ENCODE measurements at places on chromosomes 1 and 21.

DNA sequence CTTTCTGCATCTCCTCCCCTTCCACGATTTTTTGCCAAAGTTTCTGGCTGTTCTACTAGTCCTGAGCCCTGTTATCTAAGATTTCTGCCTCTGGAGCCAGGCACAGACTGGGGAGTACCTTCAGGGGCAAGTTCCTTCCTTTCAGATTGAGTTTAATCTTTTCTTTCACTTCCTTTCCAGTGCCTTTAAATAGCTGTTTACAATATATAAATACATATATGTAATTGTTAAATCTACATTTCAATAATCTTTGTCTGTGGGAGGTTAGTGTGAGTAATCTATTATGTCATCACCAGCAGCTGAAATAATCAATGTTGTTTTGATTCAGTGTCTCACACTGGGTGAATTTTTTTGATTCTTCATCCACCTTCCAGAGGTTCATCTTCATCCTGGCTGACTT lies 31.8 kb downstream of the DIPK1A start:
- DNase-seq = no peak

DNA sequence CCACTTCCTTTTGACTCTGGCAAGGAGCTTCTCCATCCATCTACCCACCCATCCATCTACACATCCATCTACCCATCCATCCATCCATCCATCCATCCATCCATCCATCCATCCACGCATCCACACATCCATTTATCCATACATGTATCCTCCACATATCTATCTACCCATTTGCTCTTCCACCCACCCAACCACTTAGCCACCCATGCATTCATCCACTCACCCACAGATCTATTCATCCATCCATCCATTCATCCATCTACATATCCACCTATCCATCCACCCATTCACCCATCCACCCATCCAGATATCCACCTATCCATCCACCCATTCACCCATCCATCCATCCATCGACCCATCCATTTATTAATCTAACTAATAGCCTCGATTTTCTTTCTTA lies 23.0 kb upstream of the KANK4 start:
- DNase-seq = no peak

DNA sequence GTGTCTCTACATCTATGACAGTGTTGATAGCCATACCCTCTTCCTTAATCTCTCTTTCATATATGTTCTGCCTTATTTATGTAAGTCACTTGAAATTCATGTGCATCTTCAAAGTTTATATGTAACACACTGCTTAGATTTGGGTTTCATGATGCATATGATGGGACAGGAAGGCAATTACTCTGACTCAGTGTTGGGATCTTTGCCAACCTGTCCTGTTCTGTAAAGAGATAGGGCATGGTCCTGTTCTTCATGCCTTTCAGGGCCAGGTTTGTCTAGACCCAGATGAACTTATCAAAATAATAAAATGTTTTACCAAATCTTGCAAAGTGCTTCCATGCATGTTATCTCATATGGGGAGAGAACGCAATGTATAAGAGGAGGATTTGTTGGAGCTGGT lies 69.5 kb downstream of the TMPRSS15 start:
- DNase-seq = no peak

- no peak for DNase-seq
Measured at GRCh38 chr1:15107058-15107687, 46.4 kb upstream of the TMEM51 start.

- DNase-seq = peak; percentile 69
Measured at GRCh38 chr1:163072658-163073057, 3.5 kb downstream of the RGS4 start.

DNA sequence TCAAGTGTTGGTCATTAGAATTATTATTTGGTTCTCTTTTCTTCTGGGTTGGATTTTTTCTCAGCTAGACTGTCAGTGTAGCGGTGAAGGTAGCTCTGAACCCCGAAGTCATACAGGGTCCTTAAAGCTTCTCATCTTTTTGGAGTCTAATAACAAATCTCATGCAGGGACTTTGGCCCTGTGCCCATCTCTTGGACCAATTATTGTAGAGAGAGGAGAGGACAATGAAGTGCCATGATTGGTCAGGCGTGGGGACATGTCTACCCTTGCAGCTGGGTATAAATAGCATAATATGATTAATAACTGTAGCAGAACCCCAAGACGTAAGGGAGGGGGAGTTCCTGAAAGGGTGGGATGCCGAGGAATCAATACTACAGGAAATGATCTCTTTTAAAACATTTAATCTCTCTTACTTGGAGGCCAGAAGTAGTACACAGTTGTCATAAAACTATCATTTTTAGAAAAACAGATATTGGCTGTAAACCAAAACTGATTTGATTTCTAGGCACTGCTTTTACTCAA lies 8.8 kb downstream of the MAGI3 start:
- no peak for DNase-seq

GRCh38 chr1:188155261-188155660 lies 1326.5 kb downstream of the PLA2G4A start:
- no peak for DNase-seq

DNA sequence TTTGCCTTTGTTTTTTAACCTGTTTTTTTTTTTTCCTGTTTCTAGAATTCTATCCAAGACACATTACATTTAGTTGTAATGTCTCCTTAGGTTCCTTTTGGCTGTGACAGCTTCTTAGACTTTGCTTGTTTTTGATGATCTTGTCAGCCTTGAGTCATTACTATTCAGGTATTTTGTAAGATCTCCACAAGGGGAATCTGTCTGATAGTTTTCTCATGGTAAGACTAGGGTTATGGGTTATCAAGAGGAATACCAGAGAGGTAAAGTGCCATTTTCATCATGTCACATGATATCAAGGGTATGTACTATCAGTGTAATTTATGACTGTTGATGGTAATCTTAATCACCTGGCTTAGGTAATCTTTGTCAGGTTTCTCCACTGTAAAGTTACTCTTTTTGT lies 99.1 kb upstream of the GFI1 start:
- DNase-seq = no peak

GRCh38 chr1:165129568-165130164 lies 226.8 kb downstream of the LMX1A start:
- peak; percentile 55 for DNase-seq

GRCh38 chr1:168121401-168122011 lies 15.2 kb downstream of the GPR161 start:
- peak; percentile 7 for DNase-seq

DNA sequence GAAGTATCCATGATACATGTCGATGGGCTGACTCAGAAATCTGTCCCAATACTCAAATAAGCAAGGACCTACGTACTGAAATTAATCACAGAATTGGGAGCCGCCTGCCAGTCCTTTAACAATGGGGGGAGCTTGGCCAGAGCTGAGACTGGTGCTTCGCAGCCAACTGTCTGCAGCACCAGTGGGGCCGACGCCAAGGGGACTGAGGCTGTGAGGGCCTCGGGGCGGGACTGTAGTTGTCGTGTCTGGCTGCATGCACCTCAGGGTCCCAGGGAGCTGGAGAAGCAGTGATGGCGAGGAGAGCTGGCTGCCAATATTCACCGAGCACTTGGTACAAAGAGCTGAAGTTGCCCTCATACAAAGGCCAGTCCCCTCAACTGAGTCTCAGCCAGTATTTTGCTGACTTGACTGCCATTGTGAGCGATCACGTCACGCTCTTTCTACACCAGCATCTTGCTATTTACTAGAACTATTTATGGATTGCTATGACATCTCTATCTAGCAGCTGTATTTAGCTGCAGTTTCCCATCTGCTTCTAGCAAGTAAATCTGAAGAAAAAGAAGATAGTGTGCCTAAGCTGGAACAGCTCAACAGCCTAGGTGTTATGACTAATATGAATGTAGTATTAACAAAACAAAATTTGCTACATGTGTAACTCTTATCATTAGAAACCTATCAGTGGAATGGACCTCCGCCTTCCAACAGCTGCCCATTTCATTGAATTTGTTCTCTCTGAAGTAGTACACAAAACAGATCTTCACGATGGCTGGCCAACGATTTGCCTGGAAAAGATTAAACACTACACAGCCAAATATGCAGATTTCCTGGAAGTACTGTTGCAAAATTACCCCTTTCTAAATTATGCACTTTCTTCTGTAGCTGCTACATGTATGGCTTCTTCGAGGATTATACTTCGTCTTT lies 29.1 kb downstream of the EVI5 start:
- no peak for DNase-seq

DNA sequence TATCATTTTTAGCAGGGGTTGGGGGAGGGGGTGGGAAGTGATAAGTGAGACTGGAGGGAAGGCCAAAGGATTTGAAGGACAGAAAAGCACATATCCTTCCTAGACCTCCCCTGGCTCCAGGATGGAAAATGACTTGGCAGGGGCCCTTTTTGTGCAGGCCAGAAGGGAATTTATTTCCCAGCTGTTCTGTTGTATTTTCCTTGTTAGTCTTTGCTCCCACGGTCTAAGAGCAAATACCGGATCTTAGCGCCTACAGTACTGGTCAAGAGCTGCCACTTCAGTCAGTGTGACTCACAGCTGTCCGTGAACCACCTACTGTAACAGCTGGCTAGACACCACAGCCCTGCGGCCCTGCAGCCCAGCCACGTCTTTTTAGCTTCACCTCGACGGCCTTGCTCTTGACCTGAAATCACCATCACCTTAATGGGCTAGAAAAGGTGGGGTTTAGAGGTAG lies 51.0 kb upstream of the ERRFI1 start:
- DNase-seq = peak; percentile 93

DNA sequence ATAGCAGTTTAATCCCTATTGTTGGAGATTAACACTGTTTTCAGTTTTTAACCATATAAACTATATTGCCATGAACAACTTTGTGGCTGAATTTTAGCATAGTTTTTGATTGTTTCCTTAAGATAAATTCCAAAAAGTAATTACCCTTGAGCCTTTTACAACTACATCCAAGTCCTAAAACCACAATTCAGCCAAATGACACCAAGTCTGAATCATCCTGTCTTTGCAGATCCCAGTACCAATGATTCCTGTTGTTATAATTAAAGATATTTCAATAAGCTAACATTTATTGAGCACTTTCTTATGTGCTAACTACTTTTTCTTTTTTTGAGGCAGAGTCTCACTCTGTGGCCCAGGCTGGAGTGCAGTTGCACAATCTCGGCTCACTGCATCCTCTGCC lies 35.6 kb downstream of the IL23R start:
- no peak for DNase-seq

DNA sequence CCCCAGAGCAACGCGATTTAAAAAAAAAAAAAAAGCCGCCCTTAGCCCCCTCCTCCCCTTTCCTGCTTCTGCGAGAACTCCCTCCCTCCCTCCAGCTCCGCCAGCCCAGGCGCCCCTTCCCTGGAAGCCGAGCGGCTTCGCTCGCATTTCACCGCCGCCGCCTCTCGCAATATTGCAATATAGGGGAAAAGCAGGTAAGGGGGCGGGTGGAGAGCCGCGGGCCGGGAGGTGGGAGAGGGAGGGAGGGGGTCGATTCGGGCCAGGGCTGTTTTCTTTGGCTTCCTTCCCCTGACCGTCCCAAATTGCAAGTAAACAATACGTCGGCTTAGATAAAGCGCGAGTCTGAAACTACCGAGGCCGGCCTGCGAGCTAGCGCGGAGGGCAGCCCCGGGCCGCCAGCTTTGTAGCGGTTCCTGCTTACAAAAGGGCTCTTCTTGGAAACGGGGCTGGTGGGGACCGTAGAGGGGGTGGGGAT lies 408 bp downstream of the LMO4 start:
- DNase-seq = no peak

- peak; percentile 80 for DNase-seq
Measured at GRCh38 chr1:29513357-29513756, 277.0 kb downstream of the PTPRU start.
